ENCODE measurements at places on chromosomes 1 and 21.

- no peak for DNase-seq
Observed at GRCh38 chr1:22717037-22717760, 6.6 kb downstream of the EPHB2 start.

DNA sequence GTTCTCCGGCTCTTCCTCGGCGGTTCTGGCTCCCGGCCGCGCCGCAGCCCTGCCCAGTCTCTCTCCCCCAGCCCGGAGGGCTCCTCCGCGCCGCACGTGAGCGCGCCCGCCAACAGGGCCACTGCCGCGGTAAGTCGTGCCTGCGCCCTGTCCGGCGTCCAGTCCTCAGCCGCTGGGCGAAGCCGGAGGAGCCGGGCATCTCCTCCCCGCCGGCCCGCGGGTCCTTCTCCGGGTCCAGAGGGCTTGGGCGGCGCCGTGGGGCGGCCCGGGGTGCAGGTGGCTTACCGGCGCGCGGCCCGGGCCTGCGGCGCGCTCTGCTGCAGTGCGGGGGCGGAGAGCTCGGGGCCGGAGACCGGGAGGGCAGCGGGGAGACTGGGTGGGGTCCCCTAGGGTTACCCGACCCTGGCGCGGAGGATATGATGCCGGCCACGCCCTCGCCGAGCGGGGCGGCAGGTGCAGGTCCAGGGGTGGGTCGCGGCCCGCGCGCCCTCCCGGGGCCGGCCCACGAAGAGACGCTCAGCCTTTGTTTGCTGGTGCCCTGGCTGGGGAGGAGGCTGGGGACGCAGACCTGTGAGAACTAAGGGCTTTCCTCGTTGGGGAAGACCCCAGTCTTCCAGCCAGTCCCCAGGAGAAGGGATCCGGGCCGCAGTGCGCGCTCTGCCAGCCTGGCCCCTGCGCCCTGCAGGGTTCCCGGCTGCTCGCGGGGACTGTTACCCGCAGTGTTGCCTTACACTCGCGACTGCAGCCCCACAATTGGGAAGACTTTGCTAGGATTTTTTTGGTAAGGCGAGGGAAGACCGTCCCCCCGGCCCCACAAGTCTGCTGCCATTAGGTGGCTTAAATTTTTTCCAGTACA, at the start of gene DOP1B:
TSS of gene DOP1B (plus strand) at position 10 of the 856 bp plus-strand sequence. CDS start 7,910 bp downstream, outside the sequence.
- no peak for DNase-seq

GRCh38 chr1:222285526-222285925, 262.4 kb downstream of the HHIPL2 start:
- no peak for DNase-seq

GRCh38 chr1:55309786-55310504, 94.8 kb upstream of the USP24 start:
- DNase-seq = no peak

DNA sequence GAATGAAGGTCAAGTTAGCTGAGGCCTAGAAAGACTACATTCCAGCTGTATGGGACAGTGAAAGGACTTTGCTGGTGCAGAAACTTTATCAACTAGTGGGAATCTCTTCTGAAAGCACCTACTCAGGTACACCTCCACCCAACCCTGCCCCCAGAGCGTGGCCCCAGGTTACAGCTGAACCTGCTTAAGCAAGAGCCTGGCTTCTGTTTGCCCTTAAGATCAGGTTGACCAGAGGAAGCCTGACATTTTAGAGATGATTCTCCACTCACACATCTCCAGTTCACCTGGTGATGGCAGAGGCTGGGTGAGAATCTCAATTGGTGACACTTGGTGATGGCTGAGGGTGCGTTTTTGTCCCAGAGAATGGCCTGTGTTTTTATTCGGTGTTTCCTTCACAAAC, 24.0 kb downstream of the ELAPOR1 start:
- DNase-seq = no peak

- no peak for DNase-seq
Observed at GRCh38 chr1:147757015-147757990, 3.1 kb downstream of the GJA5 start.

DNA sequence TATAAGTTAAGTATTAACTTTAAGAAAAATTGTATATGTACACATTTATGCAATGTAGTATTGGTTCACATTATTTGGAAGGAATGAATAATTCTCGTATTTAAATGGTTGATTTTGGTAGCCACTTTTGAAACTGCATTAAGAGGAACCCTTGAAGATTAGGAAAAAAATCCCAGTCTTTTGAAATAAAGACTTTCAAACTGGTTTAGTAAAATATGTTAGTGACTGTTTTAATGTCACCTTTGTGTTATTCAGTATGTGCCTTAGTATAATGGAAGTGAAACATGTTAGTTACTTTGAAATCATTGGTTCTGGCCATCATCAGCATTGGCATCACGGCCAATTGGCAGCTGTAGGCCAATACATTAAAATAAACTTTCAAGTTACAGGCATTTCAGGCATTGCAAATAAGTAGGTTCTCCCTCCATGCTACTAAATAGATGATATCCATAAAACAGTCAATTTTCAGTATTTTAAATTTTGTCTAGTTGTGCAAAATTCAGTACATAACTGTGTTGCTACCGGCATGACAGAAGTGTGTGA, 4.4 kb downstream of the MIER1 start:
- no peak for DNase-seq

DNA sequence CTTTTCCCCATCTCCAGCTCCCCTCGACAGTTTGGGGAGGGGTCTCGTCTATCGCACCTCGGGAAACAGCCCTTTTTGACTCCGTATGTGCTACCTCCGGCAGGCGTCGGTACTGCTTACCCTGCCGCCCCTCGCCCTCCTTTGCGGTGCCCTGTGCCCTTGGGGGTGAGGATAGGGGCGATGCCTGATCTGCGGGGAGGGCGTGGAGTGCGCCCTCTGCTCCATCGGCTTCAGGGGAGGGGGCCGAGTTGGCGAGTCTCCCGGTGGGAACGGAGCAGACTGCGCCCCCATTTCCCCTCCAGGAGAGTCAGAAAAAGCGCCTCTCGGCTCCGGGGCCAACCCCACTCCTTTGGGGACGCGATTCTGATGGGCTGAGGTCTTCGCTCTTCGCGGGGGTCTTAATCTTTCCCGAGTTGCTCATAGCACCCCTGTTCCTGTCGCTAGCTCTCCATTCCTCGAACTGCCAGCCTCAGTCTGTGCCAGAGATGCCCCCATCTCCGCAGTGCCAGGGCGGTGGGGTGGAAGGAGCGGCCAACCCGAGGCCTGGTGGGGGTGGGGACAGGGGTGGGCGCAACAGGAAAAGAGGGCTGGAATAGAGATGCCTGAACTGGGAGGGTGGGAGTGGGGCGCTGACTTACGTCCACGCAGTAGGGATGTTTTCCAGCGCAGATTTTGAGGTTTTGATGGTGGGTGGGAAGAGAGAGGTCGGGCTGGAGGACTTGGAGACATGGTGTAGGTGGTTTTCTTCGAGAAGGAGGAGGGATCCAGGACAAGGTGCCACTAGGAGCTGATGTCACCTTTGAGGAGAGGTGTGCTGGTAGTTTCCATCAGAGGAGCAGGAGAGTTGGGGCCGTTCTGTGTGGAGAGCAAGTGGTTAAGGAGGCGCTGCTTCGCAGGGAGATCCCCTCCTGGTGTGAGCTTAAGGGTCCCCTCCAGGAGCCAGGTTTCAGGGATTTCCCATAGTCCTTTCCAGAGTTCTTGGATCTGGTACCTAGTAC, 674 bp downstream of the PPFIA4 start:
- DNase-seq = no peak

DNA sequence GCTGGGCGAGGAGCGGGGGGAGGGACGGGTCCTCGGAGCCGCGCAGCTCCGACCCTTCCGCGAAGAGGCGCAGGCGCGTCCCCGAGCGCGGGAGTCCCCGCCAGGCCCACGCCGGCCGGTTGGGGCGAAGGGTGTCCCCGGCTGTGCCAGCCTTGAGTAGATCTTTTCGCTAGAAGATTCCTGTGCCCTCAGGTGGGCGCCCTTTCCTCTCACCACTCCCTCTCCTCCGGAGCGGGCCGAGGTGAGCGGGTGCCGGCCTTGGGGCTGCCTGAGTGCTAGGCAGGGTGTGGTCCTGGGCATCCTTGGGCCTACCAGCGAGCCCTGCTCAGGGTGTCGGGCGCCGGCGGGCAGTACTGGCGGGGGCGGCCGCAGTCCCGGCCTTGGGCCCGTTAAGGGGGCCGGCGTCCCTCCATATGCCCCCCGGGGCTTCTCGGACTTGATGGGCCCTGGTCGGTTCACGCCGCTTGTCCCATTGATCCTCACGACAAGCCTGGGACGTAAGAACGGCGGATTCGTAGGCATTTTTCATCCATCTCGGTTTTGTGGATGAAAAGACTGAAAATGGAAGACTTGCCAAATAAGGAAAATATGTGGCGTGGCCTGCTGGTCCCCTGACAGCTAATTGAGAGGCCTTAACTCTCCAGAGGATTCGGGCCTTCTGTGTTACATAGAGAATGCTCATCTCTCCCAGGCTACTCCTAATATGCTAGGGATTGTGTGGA, 712 bp downstream of the DEGS1 start:
- peak; percentile 36 for DNase-seq

DNA sequence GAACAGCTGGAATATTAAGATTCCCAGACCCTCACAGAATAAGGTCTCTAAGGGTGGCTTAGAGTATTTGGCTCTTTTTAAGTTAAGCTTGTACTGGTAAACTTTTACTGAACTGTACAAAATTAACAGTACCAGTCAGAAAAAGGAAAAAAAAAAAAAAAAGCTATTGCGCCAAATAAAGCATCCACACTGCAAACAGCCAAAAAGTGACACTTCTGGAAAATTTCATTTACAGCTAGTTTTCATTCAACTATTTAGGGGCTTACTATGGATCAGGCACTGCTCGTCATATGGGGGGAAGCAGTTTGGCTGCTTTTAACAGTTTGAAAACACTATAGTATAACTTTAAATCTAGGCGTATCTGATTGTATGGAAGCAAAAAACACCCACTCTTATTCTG, 139.6 kb downstream of the EIF4G3 start:
- no peak for DNase-seq

- no peak for DNase-seq
Observed at GRCh38 chr1:183300828-183301227, 114.8 kb downstream of the LAMC2 start.

DNA sequence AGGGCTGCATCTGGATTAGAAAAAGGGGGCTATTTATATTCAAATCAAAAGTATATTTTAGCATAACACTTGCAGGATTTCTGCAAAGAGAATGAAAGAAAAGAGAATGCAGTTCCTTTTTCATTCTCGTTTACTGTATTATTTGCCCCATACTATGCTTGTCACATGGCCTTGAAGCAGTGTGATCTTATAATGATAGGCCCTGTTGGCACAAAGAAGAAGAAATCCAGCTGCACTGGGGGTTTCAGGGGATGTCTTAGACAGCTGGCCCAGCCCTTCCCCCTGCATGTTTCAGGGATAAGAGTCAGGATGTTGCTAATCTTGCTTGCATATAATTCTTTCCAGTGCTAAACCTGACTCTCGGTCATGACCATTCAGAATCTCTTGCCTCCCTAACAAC, 369.5 kb downstream of the SEC16B start:
- DNase-seq = no peak

DNA sequence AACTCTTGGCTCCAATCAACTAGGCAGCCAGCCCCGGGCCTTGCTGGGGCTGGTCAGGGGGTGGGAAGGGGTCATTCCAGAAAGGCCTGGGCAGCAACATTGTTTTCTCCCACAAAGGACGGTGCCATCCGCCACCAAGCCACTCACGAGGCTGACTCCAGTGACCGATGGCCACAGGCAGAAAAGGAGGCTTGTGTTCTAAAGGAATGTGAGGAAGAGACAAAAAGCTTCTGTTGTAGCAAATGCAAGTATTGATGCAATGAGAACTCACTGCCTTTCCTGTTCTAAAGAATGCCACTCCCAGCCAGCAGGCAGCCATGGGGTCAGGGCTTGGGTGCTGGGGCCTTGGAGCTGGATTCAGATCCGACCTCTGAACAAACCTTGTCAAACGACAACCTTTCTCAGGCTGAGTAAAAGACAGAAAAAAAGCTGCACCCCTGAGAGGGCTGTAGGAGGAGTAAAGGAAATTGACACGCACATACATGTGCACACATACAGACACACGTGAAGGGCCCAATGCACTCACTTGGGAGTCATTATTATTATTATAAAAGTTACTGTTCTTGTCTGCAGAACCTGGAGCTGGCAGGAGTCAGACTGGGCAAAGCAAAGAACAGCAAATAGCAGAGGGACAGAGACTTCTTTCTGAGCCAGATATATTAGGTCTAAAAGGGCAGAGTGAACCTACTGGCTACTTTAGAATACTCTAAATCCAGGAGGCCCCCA, 13.9 kb upstream of the PRMT2 start:
- DNase-seq = no peak

DNA sequence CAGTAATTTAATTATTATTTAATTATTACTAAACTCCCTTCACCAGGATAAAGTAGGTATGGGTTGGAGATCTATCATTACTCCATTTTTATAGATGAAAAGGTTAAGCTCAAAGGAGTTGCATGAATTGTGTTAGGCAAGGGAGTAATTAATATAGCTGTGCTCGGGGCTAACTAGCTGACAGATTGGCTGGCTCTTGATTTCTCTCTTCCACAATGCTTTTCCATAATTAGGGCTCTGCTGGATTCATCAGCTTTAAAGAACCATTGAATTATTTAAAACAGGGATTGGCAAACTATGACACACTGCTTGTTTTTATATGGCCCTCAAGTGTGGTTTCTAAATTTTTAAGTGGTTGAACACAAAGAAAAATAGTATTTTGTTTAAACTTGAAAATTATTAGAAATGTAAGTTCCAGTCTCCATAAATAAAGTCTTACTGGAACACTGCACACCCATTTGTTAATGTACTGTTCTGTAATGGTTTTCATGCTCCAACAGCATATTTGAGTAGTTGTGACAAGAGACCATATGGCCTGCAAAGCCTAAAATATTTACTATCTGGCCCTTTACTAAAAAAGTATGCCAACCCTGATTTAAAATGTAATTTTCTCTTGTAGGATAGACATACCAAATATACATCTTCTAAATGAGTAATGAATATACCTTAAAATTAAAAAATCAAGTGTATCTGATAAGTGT, 76.4 kb downstream of the GDAP2 start:
- DNase-seq = no peak

- DNase-seq = peak; percentile 66
Observed at GRCh38 chr1:41666981-41667631, 182.6 kb upstream of the EDN2 start.

- no peak for DNase-seq
Observed at GRCh38 chr1:209598227-209598626, 14.7 kb downstream of the CAMK1G start.

GRCh38 chr1:151613282-151613780, 1.5 kb downstream of the SNX27 start:
- DNase-seq = no peak

DNA sequence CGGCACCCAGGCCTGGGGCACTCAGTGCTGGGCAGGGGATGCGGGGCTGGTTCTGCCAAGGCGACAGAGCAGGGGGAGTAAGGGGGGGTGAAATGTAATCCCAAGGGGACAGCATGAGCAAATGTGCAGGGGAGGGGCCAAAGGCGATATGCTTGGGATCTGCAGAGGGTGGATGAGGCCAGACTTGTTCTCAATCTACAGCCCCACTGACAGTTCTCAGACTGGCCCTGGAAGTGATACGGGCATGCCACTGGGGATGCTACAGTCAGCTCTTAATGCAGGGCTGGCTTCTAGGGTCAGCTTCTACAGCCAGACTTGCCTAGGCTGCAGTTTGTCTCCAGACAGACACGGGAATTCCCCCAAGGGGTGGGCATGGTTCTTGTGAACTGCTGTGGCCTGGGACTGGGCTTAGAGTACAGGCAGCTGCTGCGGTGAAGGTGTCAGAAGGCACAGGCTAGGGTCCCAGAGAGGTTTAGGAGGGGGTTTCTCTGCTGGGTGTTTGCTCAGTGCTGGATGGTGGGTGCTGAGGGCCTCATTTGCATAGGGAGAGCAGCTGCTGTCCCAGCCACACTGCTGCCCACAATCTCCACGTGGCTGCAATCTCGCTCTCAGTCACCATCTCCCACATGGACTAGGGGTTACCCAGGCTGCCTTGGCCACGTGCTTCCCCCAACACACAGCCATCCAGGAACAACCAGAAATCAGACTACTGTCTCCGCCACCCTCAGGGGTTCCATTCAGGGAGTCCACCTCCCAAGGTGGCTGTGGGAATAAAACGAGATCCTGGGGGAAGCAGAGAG, 190.1 kb downstream of the HIVEP3 start:
- DNase-seq = no peak

All from activated T-cell treated with anti-CD3 and anti-CD28 coated beads for 4 hours (primary cell).